ENCODE measurements at places on chromosomes 12 and 14.

DNA sequence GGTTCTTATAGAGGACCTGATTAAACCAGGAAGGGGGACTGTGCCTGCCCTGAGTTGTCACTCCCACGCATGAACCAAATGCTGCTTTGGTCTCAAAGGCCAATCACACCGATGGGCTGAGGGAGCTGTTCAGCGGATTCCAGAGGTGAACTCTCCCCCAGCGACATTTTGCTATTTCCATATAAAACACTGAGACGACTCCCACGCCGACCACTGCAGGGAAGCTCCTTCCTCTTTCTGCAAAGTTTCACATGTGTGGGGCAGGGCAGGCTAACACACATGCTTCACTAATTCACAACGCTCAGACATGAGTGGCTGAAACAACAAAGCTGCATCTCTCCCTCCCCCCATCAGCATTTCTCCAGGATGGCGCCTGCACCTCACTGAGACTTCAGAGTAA, 37.8 kb upstream of the TMEM132D start:
- DNase-seq: no peak

- no peak for DNase-seq
Measured at GRCh38 chr12:30757316-30757715, 2.6 kb upstream of the CAPRIN2 start.

GRCh38 chr14:67417633-67418032, 5.7 kb upstream of the PLEK2 start:
- no peak for DNase-seq

DNA sequence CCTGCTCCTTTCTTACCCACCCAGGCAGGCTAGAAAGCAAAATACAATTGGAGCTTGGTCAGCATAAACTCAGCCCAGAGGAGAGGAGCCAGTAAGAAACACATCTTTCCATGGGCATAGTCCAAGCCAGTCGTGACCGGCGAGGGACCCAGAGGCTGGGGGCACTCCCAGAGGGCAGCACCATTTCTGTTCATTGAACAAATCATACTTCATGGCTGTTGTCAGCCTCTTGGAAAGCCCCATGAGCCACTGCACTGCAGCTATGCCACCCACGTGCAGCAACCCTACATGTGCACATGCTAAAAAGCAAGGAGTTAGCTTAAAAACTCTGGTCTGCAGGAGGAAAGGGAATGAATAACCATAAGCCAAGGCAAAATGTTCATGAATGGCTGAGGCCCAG, 90.0 kb upstream of the CDKN3 start:
- no peak for DNase-seq

DNA sequence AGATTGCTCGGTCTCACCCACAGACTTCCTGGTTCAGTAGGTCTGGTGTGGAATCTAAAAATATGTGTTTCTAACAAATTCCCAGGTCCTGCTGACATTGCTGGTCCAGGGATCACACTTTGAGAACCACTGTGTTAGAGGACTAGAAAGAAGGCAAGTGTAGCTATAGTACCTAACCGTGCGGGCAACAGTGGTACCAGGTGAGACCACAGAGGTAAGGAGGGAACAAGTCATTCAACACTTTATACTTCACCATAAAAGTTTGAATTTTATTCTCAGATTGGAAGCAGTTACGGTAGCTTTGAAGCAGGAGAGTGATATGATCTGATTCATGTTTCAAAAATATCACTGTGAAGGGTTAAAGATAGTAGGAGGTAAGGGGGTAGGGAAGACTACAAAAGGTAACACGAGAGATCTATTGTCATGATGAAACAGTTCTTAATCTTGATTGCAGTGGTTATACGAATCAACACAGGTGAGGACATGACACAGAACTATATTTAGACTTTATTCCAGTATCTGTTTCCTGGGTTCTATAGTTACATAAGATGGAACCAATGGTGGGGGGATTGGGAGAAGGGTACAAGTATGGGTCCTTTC, 73.5 kb downstream of the CDK17 start:
- DNase-seq: no peak

DNA sequence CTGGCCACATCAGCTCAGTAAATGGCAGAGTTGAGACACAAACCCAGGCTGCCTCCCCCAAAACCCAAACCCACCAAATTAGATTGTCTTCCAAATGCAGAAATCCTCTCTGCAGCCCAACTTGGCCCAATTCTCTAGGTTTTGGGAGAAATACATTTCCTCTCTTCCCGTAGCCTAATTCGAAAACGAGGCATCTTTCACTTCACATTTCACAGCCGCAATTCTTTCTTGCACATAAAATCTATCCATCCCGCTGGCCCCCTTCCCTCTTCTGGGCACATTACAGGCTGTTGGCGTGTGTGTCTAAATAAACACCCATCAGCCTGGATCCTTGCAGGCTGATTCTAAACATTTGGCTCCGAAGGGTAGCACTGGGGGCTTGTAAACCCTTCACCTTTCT, 83.8 kb upstream of the VRK1 start:
- no peak for DNase-seq
